ENCODE measurements at places on chromosomes 13 and 19.

- no peak for DNase-seq
Observed at GRCh38 chr19:3696660-3696995, 3.6 kb downstream of the PIP5K1C start.

GRCh38 chr13:30618930-30619279 is 1.2 kb downstream of the USPL1 start:
- DNase-seq: no peak

DNA sequence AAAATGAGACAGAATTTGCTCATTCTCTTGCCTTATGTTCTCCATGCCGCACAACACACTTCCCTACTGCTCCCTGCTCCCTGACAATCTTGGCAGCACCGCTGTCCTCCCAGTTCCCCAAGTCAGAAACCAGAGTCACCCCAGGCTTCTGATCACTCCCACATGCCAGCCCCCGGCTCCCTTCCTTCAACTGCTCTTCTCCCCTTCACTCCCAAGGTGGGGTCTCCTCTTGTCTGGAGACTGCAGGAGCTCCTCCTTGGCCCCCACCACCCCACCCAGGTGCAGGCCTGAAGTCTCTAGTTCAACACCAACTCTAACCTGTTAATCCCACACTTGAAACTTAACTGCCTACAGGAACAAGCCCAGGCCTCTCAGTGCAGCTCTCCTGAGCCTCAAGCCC is 16.8 kb upstream of the AKAP8 start:
- DNase-seq: no peak

- no peak for DNase-seq
Observed at GRCh38 chr19:45879055-45879454, 6.9 kb downstream of the IRF2BP1 start.

DNA sequence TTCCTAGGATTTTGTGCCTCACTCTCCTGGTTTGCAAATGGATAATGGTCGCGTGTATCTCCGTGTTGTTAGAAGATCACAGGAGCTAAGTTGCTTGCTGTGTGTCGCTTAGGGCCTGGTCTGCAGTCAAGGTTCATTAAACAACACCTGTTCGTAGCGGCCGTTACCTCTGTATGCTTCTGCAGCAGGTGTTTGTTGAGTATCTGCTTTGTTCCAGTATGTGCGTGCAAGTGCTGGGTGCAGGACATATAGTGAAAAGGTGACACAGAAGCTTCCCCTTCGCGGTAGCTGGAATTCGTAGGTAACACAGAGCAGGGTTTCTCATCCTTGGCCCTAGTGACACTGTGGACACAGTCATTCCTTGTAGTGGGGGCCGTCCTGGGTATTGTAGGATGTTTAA is 5.4 kb downstream of the MED25 start:
- DNase-seq: no peak

DNA sequence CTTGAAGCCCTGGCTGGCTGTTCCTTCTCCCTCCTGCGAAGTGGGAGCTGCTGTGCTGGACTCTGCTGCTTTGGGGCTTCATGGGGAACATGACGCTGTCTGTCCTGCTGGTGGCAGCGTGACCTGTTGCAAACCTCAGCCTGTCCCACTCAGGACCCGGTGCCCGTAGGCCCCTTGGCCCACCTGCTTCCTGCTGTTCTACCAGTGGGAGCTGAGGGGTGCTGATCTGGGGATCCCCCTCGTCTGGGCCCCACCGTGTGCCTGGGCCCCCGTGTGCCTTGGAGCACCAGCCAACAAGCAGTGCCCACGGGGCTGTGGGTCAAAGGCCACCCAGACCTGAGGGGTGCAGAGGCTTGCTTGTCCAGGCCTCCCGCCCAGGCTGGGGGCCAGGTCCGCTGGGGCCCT is 5.3 kb downstream of the SPPL2B start:
- no peak for DNase-seq

- DNase-seq: peak; percentile 11
Observed at GRCh38 chr19:1987197-1988187, 28.0 kb downstream of the BTBD2 start.

DNA sequence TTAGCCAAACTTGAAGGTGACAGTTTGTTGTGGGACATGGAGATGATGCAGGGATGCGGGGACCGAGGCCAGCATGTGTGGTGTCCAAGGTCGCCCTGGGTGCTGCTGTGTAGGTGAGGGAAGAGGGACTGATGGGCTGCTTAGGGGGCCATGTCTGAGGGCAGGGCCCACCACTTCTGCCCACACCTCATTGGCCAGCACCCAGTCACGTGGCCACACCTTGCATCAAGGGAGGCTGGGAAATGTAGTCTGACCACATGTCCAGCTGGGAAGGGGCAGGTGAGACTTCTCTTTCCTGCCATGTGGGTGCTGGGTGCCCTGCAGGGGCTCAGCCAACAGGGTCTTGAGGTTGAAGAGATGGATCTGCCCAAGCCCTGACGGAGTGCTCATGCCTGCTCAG is 88.9 kb downstream of the KDM4B start:
- no peak for DNase-seq

DNA sequence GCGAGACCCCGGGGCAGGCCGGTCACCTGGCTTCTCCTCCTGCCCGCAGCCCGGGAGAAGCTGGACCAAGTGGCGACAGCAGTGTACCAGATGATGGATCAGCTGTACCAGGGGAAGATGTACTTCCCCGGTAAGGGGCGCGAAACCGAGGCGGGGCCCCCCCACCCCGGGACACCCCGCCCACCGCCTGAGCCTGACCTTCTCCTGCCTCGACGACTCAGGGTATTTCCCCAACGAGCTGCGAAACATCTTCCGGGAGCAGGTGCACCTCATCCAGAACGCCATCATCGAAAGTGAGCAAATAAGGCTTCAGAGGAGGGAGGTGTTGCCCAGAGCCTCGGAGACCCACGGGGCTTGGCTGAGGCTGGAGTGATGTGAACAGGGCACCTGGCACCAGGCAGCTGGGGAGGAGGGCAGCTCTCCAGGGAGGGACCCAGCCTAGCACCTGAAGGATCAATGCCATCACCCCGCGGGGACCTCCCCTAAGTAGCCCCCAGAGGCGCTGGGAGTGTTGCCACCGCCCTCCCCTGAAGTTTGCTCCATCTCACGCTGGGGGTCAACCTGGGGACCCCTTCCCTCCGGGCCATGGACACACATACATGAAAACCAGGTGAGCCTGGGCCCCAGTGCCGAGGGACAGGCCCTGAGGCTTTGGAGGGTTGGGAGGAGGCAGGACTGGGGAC is 629 bp downstream of the IZUMO4 start:
- DNase-seq: peak; percentile 86

DNA sequence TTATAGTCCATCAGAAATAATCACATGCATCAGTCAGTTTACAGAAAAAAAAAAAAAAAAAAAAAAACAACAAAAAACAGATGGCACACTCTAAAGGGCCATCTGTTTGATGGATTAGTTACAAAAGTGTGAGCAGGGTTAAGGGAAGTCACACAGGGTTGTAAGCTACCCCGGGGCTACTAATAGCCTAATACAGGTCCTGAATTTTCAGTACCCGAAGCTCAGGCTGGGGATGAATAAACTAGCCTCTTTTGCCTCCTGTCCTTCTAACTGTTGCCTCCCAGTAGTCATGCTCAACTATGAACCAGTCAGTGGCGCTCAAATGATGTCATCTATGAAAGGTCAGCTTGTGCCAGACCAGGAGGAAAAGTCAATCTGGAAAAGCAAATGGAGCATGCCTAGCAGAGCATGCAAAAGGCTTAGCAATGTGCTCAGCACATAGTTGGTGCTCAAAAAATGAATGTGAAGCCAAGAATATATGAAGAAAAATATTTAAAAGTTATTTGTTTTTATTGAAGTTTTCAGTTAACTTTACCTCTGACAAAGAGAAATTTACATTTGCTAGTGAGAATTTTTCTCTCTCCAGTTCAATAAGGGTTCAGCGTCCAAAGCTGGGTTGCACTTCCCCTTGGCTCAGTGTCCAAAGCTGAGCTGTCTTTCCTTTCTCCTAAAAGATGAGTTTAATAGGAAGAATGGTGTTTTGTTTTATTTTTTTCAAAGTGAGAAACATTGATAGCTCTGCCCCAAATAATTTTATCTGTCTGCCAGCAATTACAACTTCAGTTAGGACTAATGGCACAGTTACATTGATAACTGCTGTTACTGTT is 30.8 kb upstream of the LRCH1 start:
- DNase-seq: no peak

DNA sequence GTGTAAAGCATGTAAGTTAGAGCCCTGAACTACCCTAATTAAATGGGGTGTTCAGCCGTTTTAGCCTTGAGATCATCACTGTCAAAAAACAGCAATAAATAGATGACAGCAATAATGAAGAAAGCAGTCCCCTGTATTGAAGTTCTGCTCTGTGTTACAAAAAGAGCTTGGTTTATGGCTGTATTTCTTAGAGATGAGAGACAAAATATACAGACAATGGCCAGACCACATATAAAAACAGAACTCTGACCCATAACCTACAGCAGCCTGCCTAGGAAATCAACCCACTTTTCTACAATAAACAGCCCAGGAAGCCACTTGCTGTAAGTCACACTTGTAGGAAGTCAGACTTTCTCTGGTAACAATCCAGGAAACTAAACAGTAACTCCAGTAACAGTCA is 10.8 kb downstream of the IGFL3 start:
- no peak for DNase-seq

- DNase-seq: no peak
Observed at GRCh38 chr19:39524495-39524894, 8.2 kb downstream of the EID2B start.

- DNase-seq: no peak
Observed at GRCh38 chr19:43505186-43505456, 575 bp upstream of the PHLDB3 start.

- DNase-seq: no peak
Observed at GRCh38 chr13:60662595-60662994, 265.6 kb downstream of the TDRD3 start.

DNA sequence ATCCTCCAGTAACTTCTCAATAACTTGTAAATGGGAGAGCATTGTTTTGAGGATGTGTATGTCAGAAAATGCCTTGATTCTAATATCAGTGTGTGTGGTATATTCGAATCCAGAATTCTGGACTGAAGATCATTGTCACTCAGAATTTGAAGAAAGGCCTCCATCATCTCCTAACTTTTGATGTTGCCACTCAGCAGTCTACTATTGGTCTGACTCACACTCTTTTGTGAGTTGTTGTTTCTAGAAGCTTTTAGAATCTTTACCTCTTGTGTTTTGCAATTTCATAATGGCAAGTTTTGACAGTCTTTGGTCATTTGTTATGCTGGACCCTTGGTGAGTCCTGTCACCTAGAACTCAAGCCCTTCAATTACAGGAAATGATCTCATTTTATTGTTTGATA is 77.0 kb downstream of the RUBCNL start:
- no peak for DNase-seq

DNA sequence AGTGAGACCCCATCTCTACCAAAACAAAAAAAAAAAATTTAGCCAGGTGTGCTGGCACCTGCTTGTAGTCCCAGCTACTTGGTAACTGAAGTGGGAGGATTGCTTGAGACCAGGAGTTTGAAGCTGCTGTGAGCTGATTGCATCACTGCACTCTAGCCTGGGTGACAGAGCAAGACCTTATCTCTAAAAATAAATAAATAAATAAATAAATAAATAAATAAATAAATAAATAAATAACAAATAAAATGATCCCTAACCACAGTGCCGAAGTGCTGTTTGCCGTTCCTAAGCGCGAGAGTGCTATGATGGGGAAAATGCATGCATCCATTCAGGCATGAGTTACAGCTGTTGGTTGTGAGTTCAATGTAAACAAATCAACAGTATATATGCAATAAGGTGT is 27.2 kb downstream of the WDR88 start:
- no peak for DNase-seq

Data from CD8-positive, alpha-beta T cell (primary cell).